ENCODE measurements at places on chromosomes 2 and 18. TPM values are rescaled to one million over a fixed set of nuclear protein-coding genes. Genes with fewer than 3 reads are reported as not detected.

The IL1RL1 gene
- 4.0 TPM for total RNA-seq

The ADCYAP1 gene
- total RNA-seq = 3.7 TPM

The GCKR gene
- total RNA-seq = not detected

The ABHD1 gene
- total RNA-seq = 1.3 TPM

The CPLX4 gene
- not detected for total RNA-seq

The RHBDD1 gene
- 43.6 TPM for total RNA-seq

The GATA6 gene
- 2.2 TPM for total RNA-seq

The GRB14 gene
- 19.7 TPM for total RNA-seq

The GLI2 gene
- total RNA-seq = 6.9 TPM

The CD226 gene
- total RNA-seq = 2.1 TPM

The LYG2 gene
- total RNA-seq = not detected

The FBXO48 gene
- 0.82 TPM for total RNA-seq

The PDE11A gene
- 0.51 TPM for total RNA-seq

The KHK gene
- total RNA-seq = 1.6 TPM

The AQP12A gene
- not detected for total RNA-seq

The HOXD3 gene
- total RNA-seq = 1.9 TPM

The HAT1 gene
- 51.3 TPM for total RNA-seq

The XDH gene
- 0.21 TPM for total RNA-seq

The CCDC148 gene
- 2.1 TPM for total RNA-seq

The ABCG5 gene
- not detected for total RNA-seq

The PPP1R7 gene
- 34.9 TPM for total RNA-seq

The DES gene
- 5,232 TPM for total RNA-seq

The BCL11A gene
- total RNA-seq = 19.9 TPM

The MZT2B gene
- 106 TPM for total RNA-seq

The FOXD4L1 gene
- total RNA-seq = not detected

The COA5 gene
- 38.4 TPM for total RNA-seq

The SP5 gene
- total RNA-seq = 4.5 TPM

The EVX2 gene
- total RNA-seq = not detected

The DPP10 gene
- total RNA-seq = 2.5 TPM

The CPO gene
- 1.6 TPM for total RNA-seq

Measured in tongue (tissue), 3 donors.